ENCODE measurements at places on chromosomes 13 and 19.

DNA sequence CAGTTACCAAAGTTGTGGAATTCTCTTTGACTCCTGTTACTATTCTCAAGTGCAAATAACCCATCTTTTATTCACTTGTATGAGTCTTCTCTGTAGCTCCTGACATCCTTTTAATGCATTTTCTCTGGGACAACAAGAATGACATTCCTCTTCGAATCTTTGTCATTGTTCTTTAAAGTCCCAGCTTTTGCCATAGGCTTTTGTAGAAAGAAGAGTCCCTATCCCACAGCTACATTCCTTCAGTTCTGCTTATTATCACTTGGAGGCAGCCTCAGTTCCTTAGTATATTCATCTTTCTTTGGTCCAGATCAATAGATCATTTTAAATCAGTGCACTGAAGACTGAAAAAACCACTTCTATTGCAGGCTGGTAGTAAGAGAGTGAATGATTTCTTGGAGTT, 560.2 kb downstream of the DACH1 start:
- no peak for DNase-seq

GRCh38 chr13:85654227-85654626, 145.0 kb downstream of the SLITRK6 start:
- no peak for DNase-seq

- no peak for DNase-seq
These were observed 666.4 kb downstream of the OLFM4 start for GRCh38 chr13:53694814-53695532.

- DNase-seq, result no peak
These were observed 153.8 kb upstream of the SERP2 start for GRCh38 chr13:44219577-44220548.

GRCh38 chr13:110014719-110015118, 228.3 kb upstream of the IRS2 start:
- DNase-seq, result no peak

DNA sequence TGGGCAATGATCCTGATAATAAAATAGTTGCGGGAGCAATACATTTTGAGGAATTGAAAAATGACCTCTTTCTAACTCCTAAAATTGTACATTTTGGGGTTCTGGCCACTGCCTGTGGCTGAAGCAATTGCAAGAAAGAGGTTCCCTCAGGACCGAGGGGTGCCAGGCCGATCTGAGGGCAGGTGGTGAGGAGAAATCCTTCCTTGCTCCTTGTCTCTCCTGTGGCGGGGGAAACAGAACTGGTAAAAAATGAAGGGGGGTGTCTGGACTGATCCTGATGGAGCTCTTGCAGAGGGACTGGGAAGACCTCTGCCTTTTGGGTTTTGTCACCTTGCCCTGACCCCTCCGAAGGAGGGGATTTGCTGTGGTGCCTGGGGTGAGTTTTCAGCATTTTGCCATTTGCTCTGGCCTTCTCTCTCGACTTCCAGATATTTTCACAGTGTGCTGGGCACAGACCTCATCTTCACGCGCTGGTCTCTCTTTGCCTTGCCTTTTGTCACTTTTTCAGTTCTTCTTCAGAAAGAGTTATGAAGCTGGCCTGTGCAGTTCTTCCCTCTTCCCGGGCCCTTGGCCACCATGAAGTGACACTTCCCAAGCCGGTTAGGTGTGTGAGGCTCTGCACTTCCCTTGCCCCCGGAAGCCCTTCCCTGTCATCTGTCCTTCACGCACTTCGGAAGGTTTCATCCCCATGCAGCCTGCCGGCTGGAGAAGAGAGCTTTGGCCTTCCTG, 22.2 kb downstream of the NFIX start:
- no peak for DNase-seq

- DNase-seq, result peak; percentile 91
These were observed at the start of gene TICAM1 for GRCh38 chr19:4831304-4831978. TSS of gene TICAM1 (minus strand) at chr19:4831712. CDS start at chr19:4818377, 13,335 bp downstream.

DNA sequence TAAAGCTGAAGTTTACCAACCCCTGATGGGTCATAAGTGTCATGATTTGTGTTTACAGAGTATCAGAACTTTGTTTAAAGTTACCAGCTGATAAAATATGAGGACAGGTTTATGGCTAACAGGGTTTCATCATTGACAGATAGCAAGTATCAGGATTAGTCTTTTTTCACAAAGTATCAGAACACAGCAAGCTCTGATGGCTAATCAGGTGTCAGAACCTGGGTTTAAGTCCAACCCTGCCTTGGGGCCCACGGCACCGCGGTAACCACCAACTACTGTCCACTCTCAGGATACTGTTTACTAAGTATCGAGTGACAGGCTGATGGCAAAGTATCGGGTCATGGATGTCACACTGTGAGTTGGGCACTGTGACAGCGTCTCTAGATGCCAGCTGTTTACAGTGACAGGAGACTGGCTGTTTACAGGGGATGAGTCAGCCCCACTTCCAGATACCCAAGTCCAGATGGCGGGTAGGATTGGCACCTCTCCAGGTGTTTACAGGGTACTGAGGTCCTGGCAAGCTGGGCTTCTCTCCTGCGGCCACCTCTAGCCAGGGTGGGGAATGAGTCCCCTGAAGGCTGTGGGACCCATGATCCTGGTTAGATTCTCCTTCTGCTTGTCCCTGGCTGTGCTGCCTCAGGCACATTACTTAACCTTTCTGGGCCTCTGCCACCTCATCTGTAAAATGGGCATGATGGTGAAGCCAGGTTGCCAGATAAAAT, 21.8 kb downstream of the ARRDC2 start:
- no peak for DNase-seq

DNA sequence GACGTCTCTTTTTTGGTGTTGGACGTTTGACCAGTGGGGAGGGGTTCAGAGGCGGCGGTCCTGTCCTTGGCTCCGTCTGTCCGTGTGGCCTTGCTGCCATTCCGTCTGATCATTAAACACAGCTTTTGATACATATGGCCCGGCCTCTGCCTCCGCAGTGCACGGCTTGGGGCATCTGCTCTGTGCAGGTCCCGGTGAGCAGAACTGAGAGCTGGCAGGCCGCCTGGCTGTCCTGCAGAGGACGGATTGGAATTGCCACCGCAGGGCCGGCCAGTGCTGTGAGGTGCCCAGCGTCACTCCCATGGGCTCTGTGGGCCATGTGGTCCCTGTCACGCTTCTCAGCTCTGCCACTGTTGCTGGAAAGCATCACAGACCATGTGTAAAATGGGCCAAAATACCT, 5.4 kb upstream of the TMPRSS9 start:
- DNase-seq, result no peak

DNA sequence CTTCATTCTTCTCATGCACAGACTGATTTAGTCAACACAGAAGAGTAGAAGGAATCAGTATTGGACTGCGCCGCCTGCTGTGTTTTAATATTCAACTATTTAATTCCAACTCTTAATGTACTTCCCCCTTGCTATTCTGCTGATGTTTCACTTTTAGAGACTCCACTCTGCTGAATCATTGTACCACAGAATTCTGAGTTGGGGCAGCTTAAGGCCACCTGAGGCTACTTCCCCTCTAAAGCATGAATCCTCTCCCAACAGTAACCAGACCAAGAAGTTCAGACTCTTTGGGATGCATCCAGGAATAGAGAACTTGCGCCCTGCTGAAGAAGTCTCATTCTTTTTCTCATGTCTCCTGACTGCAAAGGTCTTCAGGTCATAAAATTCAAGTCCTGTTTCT, 708.8 kb downstream of the UQCRFS1 start:
- no peak for DNase-seq

DNA sequence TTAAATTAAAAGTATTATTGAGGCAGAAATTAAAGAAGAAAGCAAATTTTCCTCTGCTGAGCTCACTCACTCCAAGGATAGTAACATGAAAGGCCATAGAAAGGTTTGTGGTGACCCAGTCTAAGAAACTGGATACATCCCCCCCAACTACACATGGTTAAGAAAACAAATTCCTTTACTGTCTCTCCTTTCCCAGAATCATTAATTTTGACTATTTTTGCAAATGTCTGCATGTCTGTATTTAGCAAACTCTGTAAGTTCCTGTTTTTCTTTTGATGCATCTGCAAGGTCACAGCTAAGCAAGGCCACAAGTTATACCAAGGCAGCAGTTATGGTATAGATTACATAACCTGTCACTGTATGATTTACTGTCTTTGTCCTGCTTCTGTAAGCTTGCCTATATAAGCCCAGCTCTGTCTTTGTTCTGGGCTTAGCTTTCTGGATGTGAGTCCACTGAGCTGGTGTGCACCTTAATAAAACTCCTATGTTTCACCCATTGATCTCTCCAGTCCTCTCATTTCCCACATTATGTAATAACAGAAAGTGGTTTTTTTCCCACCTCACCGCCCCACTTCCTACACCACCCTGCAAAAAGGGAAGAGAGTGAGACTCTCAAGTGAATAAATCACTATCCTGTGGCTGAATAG, 8.5 kb upstream of the ZNF83 start:
- no peak for DNase-seq

- DNase-seq, result no peak
These were observed 813.6 kb upstream of the MIR17HG start for GRCh38 chr13:90533866-90534265.

- DNase-seq, result no peak
These were observed 51.6 kb downstream of the SACS start for GRCh38 chr13:23381866-23382265.

- DNase-seq, result peak; percentile 93
These were observed 47.7 kb downstream of the CYP4F22 start for GRCh38 chr19:15555759-15556633.
